ENCODE measurements at places on chromosomes 7 and 10. TPM values are rescaled to one million over a fixed set of nuclear protein-coding genes. Genes with fewer than 3 reads are reported as not detected.

Gene ETV1
- polyA plus RNA-seq = 1.5 TPM

Gene XPNPEP1
- polyA plus RNA-seq = 96.3 TPM

Gene LIPJ
- 0.15 TPM for polyA plus RNA-seq

Gene SMC3
- polyA plus RNA-seq = 67.7 TPM

Gene FAM25A
- polyA plus RNA-seq = not detected

Gene GJD4
- polyA plus RNA-seq = not detected

Gene INSYN2A
- 4.2 TPM for polyA plus RNA-seq

Gene NAT16
- polyA plus RNA-seq = 4.5 TPM

Gene TAF6
- 23.4 TPM for polyA plus RNA-seq

Gene DNAJB12
- polyA plus RNA-seq = 24.5 TPM

Gene FGL2
- 0.10 TPM for polyA plus RNA-seq

Gene STYXL1
- 62.0 TPM for polyA plus RNA-seq

Gene LRRN3
- polyA plus RNA-seq = 138 TPM

Gene SEMA3C
- 386 TPM for polyA plus RNA-seq

Gene ADARB2
- polyA plus RNA-seq = 7.2 TPM

Gene ACSM6
- not detected for polyA plus RNA-seq

Gene FGFBP3
- 35.9 TPM for polyA plus RNA-seq

Gene SLC16A12
- polyA plus RNA-seq = not detected

Gene IKZF1
- 0.24 TPM for polyA plus RNA-seq

Gene GSDME
- polyA plus RNA-seq = 42.9 TPM

Gene HYAL4
- polyA plus RNA-seq = 0.64 TPM

Gene JCAD
- 2.3 TPM for polyA plus RNA-seq

Gene AGR3
- polyA plus RNA-seq = not detected

Gene FKBP9
- 2.8 TPM for polyA plus RNA-seq

Gene UBE2D1
- polyA plus RNA-seq = 68.6 TPM

Gene FBXL13
- polyA plus RNA-seq = 0.57 TPM

Gene AS3MT
- 16.9 TPM for polyA plus RNA-seq

Gene ITIH2
- not detected for polyA plus RNA-seq

Gene HOXA9
- polyA plus RNA-seq = not detected

Gene MNX1
- not detected for polyA plus RNA-seq

Gene COL28A1
- polyA plus RNA-seq = 1.4 TPM

Gene TSPAN33
- 2.5 TPM for polyA plus RNA-seq

Gene CYP26C1
- not detected for polyA plus RNA-seq

Gene RBM48
- 26.4 TPM for polyA plus RNA-seq

Gene ZNF853
- 8.7 TPM for polyA plus RNA-seq

Gene HOXA6
- polyA plus RNA-seq = not detected

Gene MTG1
- polyA plus RNA-seq = 49.7 TPM

Gene MKI67
- 0.16 TPM for polyA plus RNA-seq

Gene NPFFR1
- not detected for polyA plus RNA-seq

Gene TRIM50
- polyA plus RNA-seq = not detected

Gene CNPY1
- polyA plus RNA-seq = 4.2 TPM

Gene SPAM1
- not detected for polyA plus RNA-seq

Gene C10orf62
- polyA plus RNA-seq = not detected

Gene SEPTIN7
- 393 TPM for polyA plus RNA-seq

Gene SLC26A5
- polyA plus RNA-seq = not detected

Gene MAP3K8
- polyA plus RNA-seq = 1.5 TPM

Gene CREB3L2
- 1.5 TPM for polyA plus RNA-seq

Gene OR2A1
- not detected for polyA plus RNA-seq

Gene SPACDR
- not detected for polyA plus RNA-seq

Gene STEAP1
- not detected for polyA plus RNA-seq

Gene CAMK2B
- 67.3 TPM for polyA plus RNA-seq

Gene FZD8
- polyA plus RNA-seq = 1.9 TPM

Gene INA
- polyA plus RNA-seq = 379 TPM

Gene NPTX2
- polyA plus RNA-seq = 0.98 TPM
